Activated T-helper 17 cell treated with anti-CD3 and anti-CD28 coated beads, Interleukin-2, amount 50 U/mL, for 72 hours (primary cell): ENCODE measurements at places on chromosomes 16 and 17. TPM values are rescaled to one million over a fixed set of nuclear protein-coding genes. Genes with fewer than 3 reads are reported as not detected.

DNA sequence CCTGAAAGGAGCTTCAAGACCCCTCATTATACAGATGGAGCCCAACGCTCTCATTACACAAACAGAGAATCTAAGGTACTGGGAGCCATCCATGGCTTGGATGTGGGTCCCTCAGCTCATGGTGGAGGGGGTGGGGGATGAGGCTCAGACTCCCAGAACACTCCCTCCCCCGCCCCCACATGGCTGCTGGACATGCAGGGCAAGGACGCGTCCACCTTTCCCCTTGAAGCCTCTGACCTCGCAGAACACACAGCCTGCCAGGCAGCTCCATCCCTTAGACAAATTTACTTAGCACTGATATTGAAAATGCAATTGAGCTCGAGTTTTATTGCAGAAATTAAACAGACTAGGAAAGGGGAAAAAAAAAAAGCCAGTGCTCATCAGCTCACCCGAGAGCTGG, 203.9 kb downstream of the ZNF423 start:
- no peak for ATAC-seq

The CSH1 gene
- 7.6 TPM for total RNA-seq

- ATAC-seq = no peak
Measured at GRCh38 chr16:12387786-12388185, 411.3 kb downstream of the SNX29 start.

DNA sequence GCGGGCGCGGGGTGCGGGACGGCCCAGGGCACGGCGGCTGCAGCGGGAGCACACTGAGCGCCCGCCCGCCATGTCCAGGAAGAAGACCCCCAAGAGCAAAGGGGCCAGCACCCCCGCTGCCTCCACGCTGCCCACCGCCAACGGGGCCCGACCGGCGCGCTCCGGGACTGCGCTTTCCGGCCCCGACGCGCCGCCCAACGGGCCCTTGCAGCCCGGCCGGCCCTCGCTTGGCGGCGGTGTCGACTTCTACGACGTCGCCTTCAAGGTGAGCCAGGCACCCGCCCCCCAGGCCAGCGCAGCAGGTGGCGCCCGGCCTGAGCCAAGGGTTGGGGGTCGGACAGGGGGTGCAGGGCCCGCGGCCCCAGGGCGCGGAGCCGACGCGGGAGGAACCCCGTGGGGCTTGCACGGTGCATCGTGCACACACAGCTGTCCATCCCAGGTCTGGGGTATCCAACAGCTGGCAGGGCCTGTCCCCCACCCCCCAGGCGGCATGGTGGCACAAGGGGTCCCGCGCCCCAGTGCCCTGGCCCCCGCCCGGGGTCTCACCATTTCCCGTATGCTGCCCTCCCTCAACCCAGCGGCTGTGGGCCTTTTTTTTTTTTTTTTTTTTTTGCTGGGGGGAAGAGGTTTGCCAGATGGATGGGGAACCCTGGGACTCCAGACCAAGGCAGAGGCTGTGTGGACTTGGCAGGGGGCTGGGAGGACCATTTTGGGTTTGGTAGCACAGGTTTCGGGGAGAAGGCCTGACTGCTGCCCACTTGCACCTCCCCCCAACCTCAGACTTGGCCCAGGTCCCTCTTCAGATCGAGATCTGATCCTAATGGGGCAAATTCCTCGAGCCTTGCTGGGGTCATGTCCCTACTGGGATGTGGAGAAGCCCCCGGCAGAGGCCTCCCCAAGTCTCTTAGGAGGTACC, 547 bp downstream of the RAB26 start:
- ATAC-seq = no peak

- ATAC-seq = no peak
Measured at GRCh38 chr17:67183531-67183930, 61.5 kb downstream of the HELZ start.

The SLC5A11 gene
- total RNA-seq = not detected

The TMED6 gene
- total RNA-seq = 2.0 TPM

The GPR142 gene
- total RNA-seq = not detected

DNA sequence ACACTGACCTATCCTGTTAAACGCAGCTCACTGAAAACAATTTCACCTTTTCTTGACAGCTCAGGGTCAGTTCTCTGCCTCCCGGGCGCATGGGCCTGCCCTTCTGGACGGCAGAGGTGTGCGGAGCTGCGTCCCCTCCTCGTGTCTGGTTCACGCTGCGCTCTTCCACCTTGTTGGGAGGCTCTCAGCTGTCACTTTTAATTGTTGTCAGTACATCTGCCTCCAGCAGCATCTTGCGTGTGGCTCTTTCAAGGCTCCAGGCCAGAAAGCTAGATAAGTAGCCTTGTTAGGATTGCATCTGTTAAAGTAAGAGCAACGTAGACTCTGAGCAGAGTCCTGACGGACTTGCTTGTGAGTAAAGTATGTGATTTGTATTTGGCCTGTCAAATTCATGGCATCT, 59.4 kb downstream of the MGAT5B start:
- ATAC-seq = no peak

- ATAC-seq = no peak
Measured at GRCh38 chr17:45289301-45290268, 27.2 kb downstream of the MAP3K14 start.

DNA sequence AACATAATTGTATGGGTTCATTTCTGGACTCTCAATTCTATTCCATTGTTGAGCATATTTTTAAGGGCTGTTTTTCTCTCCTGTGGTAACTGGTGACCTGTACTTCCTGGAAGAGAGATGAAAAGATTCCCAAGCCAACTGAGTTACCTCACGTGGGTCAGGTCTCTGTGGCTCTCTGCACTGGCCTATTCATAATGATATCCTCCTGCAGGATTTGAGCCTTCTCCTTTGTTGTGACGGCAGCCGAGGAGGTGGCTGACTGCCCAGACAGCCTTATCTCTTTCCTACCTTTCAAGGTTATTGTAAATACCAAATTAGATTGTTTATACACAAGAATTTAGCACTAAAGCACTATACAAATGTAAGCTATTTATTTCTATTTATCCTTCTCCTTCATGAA, 2.7 kb upstream of the ACE start:
- ATAC-seq = no peak

GRCh38 chr16:85360323-85361277, 248.3 kb upstream of the CIBAR2 start:
- ATAC-seq = no peak

GRCh38 chr17:46020998-46021397, 21.9 kb downstream of the STH start:
- no peak for ATAC-seq

- no peak for ATAC-seq
Measured at GRCh38 chr17:61477204-61477834, 25.1 kb downstream of the TBX4 start.

The ADGRG3 gene
- not detected for total RNA-seq

DNA sequence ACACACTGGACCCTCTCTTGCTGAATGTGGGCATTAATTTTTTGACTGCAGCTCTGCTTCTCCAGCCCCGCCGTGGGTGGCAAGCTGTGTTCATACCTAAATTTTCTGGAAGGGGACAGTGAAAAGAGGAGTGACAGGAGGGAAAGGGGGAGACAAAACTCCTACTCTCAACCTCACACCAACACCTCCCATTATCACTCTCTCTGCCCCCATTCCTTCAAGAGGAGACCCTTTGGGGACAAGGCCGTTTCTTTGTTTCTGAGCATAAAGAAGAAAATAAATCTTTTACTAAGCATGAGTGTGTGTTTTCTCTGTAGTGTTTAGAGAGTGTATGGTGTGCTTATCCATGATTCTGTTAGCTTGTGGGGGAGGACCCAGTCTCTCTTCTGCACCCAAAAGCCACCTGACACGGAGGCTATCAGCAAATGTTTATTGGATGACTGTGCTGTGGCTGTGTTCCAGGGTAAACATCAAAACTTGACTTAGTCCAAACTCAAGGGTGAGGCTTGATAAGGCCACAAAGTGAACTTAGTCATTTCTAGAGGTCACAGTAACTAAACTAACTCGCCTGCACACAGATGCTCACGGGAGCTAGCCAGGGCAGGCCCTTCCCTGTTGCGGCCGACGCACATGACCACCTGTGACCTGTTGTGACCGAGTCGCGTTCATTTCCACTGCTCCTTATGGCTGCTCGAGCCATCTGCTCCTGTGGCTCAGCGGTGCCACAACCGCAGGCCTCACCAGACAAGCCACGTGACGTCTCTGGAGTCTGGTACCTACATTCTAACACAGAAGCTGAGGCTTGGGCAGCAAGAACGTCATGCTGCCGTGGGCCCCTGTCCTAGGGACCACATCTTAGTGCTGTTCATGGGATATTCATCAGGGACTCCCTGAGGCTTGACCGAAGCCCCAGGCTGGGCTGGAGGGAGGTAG, 9.8 kb upstream of the MED11 start:
- peak; percentile 73 for ATAC-seq

DNA sequence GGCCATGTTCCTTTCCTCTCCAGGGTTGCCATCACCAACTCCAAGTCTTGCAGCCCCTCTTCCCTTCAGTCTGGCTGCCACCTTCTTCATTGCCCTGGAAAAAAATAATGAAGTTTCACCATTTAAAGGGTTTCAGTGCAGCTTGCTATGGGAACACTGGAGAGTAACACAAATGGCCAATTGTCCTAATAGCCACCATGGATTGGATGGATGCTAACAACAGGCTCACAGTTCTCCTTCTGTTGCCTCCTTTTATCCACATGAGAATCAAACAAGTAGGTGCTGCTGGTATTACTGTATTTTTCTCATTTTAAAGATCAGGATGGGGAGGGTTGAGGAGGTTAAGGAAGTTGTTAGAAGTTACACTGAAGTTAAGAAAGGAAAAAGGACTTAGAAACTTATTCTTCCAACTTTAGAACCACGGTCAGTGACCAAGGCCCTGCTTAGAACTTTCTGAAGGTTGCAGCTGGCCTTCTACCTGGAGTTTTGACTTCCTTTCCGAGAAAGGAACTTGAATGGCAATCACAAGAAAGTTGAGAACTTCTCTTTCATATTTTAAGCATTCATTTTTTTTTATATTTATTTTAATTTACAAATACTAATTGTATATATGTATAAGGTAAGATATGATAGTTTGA, 198.0 kb upstream of the MAF start:
- no peak for ATAC-seq

DNA sequence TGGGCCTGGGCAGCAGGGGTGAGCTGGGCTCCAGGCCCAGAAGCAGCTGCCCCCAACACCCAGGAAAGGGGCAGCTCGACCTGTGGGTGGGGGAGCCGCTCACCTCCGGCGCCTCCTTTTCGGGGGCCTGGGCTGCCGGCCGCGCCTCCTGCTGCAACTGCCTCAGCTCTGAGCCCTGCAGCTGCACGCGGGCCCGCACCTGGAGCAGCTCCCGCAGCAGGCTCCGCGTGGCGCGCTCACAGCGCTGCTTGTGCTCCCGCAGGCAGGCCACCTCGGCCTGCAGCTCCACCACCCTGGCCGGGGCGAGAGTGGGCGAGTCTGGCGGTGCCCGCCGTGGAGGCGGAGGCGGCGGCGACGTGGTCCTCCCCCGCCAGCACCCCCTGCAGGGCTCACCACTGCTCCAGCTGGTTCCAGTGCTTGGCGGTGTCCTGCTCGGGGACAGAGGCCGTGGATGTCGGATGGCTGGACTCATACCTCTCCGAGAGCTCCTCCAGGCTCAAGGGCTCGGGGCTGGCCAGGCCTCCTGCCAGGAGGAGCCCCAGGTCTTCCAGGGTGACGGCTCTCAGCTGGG, 868 bp downstream of the CCDC154 start:
- ATAC-seq = no peak

- ATAC-seq = no peak
Measured at GRCh38 chr16:80509872-80510271, 30.9 kb upstream of the DYNLRB2 start.

DNA sequence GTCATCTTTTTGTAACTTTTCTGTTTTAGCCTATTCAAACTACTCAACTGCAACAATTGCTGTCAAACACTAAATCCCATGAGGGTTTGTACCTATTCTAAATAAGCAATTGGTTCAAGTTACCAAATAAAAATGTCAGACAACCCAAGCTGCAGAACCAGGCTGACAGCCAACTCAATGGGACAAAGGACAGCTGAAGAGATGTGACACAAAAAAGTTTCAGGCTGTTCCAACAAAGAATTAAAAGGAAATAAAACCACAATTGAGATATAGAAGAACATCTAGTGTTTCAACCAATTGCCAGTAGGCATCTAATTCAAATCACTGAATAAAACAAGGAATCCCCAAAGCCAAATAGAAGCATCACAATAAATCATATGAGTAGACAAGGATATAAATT, 49.3 kb downstream of the GRB7 start:
- ATAC-seq = no peak

DNA sequence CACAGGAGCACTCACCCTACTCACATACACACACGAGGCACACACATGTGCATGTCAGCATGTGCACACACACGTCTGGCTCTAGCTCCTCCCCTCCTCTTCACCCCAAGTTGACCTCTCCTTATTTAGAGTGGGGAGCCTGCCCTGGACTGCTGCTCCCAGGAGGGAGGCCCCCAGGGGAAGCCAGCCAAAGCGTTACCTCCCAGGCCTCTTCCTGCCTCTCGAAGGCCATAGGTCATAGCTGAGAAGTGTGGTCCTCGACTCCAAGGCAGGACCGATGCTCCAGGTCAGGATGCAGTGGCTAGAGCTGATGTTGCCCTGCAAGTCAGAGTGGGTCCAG, 18.8 kb downstream of the POLR3K start:
- no peak for ATAC-seq

DNA sequence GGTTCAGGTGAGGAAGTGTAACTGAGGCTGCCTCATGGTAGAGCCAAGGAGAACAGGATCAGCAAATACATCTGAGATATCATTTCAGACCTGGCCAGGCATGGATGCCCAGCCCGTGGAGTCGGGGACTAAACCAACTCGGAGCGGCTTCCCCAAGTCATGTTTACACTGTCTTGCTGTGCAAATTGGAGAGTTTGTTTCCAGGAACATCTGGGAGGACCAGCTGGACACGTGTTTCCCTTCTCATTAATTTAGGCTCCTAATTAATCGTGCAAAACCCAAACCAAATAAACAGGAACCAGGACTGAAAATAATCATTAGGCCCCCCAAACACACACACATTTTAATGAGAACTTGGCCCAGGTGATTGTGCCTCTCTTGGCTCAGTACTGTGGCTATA, 70.9 kb upstream of the SALL1 start:
- no peak for ATAC-seq

DNA sequence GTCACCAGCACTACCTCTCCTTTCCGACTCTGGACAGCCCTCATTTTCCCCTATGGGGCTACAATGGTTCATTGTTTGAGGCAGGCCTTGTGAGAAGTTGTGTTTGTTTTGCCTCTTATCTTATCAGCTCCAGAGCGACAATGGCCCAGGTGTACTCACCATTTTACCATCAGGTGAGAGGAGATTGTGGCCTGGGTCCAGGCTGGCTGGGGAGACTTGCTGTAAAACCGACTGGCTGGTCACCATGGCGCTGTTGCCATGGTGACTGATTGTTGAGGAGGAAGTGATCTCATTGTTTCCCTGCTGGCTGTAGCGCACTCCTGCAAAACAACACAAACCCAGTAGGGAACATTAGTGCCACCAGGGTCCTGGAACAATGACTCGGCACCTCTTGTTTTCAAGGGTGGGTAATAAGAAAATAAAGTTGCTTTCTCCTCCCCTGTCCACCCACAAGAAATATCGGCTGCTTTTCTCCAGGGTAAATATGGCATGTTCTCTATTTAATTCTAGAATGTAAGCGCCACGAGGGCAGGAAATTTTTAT, 34.4 kb downstream of the HNF1B start:
- peak; percentile 12 for ATAC-seq

- no peak for ATAC-seq
Measured at GRCh38 chr16:62583414-62583813, 547.2 kb upstream of the CDH8 start.
